GM12892 (cell line): ENCODE measurements at places on chromosomes 6 and 20.

- DNase-seq = no peak
Measured at GRCh38 chr6:6986344-6986743, 121.4 kb upstream of the RREB1 start.

- DNase-seq = no peak
Measured at GRCh38 chr20:15199698-15200097, 862.3 kb upstream of the FLRT3 start.

- DNase-seq = no peak
Measured at GRCh38 chr6:11618533-11618932, 81.0 kb downstream of the TMEM170B start.

DNA sequence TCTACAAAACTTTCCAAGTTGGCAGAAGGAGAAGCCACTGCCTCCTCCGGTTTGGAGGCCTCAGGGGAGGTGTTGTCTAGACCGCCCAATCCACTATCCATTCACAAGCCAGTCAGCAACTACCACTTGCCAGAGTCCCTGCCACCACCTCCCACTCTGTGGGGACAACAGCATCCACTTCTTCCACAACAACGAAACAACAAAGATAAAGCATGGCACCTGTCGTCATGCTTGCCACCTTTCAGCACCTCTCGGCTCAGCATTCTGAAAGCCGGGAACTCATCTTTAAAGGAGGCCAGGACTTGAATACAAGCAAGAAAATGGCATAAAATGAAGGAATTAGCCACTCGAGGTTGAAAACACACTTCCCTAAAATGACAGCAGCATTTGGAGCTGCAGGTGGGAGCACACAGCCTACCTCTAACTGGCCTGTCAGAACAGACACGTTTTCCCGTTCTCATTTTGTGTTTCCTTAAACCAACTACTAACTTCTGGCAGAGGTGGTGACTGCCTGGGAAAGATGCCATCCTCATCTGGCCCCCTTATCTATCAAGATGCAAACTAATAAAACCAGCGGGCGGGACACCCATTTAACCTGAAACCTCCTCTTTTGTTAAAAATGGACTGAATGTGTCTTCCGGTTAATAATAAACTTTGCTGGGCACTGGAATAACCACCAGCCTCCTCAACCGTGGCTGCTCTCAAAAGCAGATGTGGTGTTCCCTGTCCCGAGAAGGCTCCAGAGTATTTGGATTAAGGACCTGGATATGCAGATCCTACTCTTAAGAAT is 21.7 kb downstream of the YTHDF1 start:
- DNase-seq = no peak

DNA sequence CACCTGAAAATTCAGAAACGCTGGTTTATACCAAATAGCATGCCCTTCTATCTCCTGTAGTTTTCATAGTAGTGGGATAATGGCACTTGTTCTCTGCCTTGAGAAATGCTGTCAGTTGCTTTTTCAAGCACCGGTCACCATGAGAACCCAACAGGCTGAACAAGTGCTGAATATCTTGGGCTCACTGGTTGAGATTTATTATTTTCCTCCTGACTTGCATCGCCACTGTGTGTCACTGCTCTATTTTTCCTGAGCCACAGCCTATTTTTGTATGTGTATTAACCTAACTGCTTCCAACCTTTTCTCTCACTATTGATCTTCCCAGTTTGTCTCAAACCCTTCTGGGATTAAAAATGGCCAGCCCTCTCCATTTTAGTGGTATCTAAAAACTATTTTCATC is 71.9 kb downstream of the OPN5 start:
- no peak for DNase-seq

- DNase-seq = no peak
Measured at GRCh38 chr6:33957892-33958525, 154.2 kb upstream of the MLN start.

DNA sequence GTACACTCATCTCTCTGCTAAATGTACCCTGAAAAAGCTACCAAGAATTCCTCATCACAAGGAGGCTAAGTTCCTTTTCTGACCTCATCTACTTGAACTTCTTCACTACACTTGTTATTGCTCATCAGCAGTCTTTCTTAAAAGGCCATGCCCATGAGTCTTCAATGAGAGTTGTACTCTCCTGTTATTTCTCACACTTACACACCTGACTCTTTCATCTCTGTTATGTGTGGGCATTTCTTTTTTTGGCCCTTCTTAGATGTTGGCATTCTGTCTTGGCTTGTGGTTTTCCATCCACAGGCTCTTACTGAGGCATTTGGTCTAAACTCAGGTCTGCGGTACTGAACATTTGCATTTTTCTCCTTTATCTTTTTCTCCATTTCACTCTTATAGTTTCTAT is 10.7 kb upstream of the SLC17A1 start:
- no peak for DNase-seq

- no peak for DNase-seq
Measured at GRCh38 chr20:22686097-22686496, 101.7 kb upstream of the FOXA2 start.

DNA sequence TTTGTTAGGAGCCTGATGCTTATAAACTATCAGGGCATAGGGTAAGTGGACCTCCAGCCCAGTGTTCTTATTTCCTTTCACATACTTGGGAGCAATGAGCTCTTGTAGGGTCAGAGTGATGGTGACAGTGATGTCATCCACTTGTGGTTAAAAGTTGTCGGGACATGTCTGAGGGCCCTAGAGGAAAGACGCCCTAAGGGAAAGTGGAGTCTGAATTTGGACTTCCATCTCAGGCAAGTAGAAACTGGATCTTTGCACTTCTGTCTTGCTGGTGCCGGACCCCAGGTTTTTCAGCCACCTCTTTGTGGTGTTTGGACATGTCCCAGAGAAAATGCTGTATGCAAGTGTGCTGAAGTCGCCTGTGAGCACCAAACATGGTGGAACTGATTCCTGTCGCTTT is 900.5 kb downstream of the C6orf118 start:
- DNase-seq = no peak

GRCh38 chr6:33654831-33655554 is 33.9 kb downstream of the ITPR3 start:
- no peak for DNase-seq

DNA sequence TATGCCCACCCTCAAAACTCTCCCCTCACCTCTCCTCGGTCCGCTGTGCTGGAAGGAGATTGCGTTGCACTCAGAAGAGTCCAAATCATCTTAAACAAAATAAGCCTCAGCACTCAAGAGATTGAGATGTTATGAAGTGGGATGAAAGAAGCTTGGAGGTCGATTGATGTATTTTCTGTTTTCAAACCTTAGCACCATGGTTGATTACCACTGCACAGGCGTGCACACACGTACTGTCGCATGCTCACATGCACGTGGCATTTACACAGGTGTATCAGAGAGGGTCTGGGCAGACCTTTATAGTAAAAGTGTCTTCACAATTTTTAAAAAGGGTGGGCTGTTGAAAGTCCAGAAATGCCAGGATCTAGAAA is 612 bp upstream of the AGPAT4 start:
- no peak for DNase-seq

DNA sequence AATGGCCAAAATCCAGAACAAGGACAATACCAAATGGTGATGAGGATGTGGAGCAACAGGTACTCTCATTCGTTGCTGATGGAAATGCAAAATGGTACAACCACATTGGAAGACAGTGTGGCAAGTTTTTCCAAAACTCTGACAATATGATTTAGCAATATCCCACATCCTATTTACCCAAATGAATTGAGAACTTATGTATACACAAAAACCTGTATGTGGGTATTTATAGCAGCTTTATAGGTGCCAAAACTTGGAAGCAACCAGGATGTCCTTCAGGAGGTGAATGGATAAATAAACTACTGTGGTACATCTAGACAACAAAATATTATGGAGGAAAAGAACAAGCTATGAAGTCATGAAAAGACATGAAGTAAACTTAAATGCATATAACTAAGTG is 156.5 kb downstream of the TFAP2A start:
- no peak for DNase-seq

- DNase-seq = no peak
Measured at GRCh38 chr20:38112261-38112929, 52.7 kb downstream of the TGM2 start.

GRCh38 chr6:16441262-16441661 is 202.9 kb downstream of the GMPR start:
- no peak for DNase-seq

GRCh38 chr6:145199961-145200360 is 535.4 kb downstream of the EPM2A start:
- no peak for DNase-seq

- no peak for DNase-seq
Measured at GRCh38 chr20:16708602-16709001, 21.2 kb upstream of the SNRPB2 start.

DNA sequence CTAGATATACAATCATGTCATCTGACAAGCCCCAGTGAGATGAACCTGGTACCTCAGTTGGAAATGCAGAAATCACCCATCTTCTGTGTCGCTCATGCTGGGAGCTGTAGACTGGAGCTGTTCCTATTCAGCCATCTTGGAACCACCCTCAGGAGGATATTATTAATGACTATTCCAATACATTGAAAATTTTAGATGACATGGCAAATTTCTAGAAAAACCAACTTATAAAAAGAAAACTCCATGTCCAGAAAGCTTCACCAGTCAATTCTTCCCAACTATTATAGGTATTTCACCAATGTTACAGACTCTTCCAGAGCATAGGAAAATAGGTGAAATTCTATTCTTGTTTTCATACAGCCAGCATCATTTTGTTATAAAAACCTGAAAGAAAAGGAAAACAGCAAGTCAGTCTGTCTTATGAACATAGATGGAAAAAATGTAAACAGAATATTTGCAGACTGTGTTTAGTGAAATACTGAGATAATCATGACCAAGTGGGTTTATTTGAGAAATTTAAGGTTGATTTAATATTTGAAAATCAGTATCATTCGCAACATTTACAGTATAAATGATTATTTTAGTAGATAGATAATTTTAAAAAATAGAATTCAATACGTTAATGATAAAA is 43.3 kb downstream of the ATRN start:
- no peak for DNase-seq

- no peak for DNase-seq
Measured at GRCh38 chr6:50141100-50141499, 91.4 kb upstream of the DEFB112 start.

GRCh38 chr20:44601801-44602204 is 19.4 kb downstream of the PKIG start:
- no peak for DNase-seq

GRCh38 chr6:84442208-84442607 is 214.8 kb upstream of the CEP162 start:
- DNase-seq = no peak

DNA sequence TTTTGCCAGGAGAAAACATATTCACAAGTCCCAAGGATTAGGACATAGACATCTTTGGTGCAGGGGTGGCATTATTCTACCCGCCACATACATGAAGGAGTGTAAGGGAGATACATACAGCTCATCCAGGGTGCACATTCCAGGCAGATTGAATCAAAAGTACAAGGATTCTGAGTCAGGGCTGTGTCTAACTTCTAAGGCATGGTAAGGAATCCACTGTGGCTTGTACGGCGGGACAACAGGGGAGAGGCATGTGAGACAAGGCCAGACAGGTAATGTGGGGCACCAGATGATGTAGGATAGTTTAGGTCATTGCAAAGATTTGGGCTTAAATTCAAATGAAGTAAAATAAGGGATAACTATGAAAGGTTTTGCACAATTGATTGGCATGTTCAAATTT is 780.9 kb downstream of the C6orf118 start:
- DNase-seq = no peak

- no peak for DNase-seq
Measured at GRCh38 chr20:20699144-20699543, 13.3 kb downstream of the RALGAPA2 start.

- DNase-seq = no peak
Measured at GRCh38 chr6:14591998-14592397, 474.4 kb downstream of the CD83 start.

GRCh38 chr6:43814111-43814510 is 44.1 kb downstream of the VEGFA start:
- no peak for DNase-seq

DNA sequence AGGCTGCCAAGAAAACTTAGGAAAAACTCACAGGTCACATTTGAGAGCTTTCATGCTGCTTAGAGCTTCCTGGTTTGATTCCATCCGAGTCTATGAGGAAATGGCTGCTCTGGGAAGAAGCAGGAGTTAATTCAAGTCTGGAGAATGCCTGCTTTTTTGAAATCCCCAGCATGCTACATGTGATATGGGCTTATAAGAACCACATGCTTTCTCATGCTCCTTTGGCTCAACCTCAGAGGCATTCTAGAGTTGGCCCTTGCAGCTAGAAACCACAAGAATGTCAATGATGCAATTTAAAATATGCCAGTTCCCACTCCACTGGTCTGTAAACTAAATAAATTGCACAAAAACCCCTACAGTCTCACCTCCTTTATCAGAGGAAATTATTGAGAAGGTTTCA is 142.9 kb upstream of the OLIG3 start:
- DNase-seq = no peak

DNA sequence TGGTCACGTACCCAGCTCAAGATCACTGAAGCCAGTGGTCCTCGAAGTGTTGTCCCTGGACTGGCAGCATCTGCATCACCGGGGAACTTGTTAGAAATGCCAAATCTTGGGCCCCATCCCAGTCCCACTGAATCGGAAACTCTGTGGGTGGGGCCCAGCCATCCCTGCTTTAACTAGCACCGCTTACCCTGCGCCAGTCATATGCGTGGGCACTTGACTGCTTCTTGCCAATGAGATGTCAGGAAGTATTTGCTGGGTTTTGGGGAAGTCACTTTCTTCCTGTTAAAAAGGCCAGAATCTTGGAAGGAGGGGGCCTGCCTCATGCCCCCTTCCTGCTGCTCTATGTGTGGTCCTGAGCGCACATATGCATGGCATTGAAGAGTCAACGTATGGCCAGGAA is 11.7 kb upstream of the SULF2 start:
- DNase-seq = no peak

DNA sequence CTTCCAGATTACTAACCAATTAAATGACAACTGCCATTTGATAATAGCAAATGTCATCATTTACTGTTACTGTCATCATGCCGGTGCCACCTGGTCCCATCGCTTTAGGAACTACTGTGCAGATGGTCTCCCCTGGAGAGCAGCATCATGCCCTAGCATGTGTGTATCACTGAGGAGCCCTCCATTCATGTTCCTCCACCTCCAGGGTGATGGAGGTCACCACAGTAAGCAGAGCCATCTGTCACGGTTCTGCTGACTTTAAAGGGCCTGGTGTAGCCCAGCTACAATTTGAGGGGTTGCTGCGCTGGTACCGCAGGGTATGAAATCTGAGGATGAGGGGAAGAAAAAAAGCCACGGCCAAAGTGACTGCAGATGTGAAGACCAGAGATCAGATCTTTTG is 118.8 kb upstream of the KCNK16 start:
- DNase-seq = no peak
